Activated CD4-positive, alpha-beta memory T cell treated with anti-CD3 and anti-CD28 coated beads for 36 hours (primary cell): ENCODE measurements at places on chromosomes 11 and 22.

DNA sequence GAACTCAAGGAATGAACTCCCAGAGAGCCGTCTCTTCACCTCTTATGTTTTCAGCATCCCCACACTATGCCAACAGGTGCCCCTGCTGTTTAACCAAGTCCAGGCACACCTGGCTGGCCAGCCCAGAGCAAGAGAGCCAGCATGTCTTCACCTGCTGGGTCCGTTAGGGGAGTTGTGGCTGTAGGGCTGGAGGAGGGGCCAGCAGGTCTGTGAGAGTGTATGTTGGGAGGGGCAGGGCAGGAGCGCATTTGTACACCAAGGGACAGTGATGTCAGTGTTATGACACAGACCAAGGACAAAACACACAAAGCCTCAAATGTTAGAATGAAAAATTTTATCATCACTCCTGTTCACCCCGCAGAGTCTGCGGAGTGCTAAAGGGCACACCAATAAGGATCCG is 5.8 kb downstream of the PATZ1 start:
- DNase-seq, result no peak

DNA sequence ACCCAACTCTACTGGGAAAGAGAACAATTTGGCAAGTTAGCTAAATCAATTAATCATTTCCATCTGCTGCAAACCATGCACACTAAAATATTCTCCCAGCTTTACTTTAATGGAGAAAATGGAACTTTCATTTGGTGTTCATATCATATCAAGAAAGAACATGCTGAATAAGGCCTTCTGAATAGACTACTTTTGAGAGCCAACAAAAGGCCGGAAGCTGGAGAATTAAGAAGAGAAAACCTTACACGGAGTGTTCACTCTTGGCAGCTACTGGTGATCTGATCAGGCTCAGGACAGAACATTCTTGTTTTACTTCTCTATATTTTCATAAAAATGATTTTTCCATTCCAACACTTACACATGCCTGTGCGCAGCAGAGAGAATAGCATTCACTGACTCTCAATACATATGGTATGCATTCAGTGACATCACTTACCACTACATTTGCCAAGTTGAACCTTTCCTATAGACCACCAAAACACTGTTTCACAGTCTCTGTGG is 165.3 kb downstream of the TTC28 start:
- DNase-seq, result no peak

- DNase-seq, result no peak
Observed at GRCh38 chr22:36727110-36727509, 23.6 kb upstream of the CACNG2 start.

GRCh38 chr11:1227551-1228100 is 4.8 kb downstream of the MUC5B start:
- DNase-seq, result no peak

- DNase-seq, result no peak
Observed at GRCh38 chr22:41356430-41357028, 25.2 kb upstream of the TEF start.

GRCh38 chr11:32094923-32095322 is 4.0 kb downstream of the RCN1 start:
- DNase-seq, result no peak

DNA sequence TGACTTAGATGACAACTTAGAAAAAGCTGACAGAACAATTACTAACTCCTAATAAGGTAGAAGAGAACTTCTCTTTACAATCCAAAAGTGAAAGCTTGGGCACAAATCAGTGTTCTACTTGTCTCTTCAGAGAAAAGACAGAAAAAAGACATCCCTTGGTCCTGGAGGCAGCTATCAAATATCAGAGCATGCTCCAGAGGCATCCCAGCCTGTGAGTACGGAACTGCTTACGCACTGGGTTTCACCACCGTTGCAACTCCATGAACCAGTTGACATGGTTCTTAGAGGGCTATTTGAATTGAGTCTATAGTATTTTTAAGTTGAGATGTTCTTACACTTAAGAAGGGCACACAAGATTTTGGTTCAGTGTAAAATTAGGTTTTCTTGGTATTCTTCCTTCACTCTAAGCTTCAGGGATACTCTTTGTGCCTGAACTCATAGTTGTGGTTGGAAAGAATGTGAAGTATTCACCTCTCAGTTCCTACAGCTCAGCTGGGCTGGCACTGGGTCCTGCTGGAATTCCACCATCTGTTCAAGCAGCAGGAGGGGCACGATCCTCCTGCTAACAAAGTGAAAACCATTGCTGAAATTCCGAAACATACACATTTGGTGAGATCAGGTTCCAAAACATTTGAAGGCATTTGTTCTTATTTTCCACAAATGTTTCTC is 6.3 kb downstream of the AKIP1 start:
- no peak for DNase-seq
